CD4-positive, CD25-positive, alpha-beta regulatory T cell (primary cell): ENCODE measurements at places on chromosomes 2 and 18. TPM values are rescaled to one million over a fixed set of nuclear protein-coding genes. Genes with fewer than 3 reads are reported as not detected.

DNA sequence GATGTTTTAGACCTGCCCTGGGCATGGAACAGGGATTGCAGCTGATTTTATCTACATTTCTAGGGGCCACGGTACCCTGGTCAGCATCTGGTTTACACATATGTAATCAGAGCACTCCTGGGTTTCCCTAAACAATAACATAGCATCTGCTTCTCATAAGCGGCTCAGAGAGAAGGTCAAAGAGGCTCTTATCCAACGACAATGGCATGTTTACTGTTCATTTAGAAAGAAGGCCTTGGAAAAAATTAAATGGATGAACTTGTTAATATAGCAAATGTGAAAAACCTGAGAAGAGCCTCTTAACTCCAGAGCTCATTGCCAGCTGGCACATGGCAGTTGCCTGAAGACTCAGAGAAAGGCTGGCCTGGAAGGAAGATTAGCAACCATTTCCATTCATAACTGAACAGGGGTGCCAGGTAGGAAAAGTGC, 202.8 kb upstream of the THUMPD2 start:
- DNase-seq = no peak

DNA sequence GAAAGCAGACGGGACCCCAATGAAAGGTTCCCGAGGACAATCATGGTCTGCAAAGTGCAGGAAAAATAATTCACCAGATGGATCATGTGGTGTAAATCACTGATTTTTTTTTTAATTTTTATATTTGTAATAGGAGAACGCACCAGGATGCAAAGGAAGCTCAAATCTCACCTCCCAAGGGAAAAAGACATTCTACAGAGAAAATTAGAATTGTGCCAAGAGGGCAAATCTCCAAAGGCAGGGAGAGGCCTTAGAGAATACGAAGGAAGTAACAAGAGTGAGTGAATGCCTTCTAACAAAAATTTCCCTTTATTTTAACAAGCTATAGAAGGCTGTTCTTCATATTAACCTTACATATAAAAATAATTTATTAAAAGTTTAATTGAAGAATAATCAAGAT, 90.9 kb downstream of the ANKRD44 start:
- DNase-seq = no peak

DNA sequence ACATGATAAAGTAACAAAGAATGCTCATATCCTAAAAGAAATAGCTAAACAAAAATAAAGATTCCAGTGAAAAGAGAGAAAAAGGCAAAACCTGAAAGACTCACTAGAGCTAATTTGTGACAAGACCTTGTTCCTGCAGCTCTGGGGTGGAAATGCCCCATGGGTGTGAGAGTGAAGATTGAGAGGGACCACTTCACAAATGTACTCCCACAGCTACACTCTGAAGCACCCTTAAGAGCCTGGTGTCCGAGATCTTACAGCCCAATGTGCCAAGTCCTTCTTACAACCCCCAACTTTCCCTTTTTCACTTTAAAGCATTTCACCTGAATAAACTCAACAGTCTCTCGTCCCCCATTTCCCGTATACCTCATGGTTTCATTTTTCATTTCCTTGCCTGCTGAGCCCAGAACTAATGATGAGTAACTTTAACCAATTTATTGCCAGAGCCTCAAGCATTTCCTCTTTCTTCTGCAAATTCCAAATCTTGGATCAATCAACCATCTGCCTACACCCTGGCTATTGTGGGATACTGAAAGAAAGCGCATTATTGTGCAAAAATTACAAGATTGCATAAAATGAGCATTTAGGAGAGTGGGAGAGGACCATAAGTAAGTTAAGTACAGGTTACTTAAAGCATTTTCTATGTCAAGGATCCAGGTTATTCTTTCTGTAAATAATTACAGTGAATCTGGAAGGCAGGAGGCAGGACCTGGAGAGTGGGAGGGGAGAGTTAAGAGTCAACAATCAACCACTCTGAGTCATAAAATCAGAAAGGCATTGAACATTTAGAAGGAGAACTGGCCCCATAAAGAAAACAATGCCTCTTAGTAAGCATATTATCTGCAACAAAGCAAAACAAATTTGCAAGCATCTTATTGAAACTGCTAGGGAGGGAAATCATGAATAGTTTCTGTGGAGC, 804.4 kb upstream of the CELF4 start:
- no peak for DNase-seq

DNA sequence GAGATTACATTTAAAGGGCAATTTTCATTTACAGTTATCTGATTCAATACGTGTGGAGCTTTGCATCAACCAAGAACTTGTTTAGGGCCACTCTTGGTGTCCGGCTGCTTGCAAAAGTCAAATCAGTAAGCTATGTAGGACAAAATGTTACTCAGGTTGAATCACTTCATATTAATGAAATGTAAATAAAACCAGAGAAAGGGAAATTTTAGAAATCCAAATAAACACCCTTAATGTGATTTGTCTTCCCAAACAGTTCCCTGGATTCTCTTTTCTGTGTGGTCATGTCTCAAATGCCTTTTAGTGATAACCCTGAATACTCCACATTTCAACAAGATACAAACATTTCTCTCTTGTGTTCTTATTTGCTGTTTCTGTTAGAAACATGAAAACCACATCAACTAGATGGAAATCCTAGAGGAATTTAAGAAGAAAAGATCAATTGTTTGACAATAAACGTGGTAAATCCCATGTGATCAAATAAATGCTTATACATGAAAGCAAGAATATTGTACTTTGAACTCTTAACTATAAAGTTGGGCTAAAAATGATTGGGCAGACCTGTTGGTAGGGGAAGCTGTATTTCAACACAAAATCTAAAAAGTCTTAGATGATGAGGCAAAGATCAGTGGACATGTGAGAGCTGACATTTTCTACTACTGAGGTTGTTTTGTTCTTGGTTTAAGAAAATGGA, 101.3 kb downstream of the CDC42EP3 start:
- DNase-seq = no peak

GRCh38 chr18:50653402-50654093, 93.7 kb downstream of the MAPK4 start:
- DNase-seq = no peak

DNA sequence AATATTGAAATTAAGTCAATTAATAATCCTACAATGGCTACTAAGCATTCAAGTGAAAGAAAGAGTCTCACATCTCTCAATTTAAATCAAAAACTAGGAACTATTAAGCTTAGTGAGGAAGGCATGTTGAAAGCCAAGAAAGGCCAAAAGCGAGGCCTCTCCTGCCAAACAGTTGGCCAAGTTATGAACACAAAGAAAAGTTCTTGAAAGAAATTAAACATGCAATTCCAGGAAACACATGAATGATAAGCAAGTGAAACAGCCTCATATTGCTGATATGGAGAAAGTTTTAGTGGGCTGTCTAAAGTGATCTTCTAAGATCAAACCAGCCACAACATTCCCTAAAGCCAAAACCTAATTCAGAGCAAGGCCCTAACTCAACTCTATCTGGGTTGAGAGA, 11.8 kb downstream of the RDH14 start:
- no peak for DNase-seq

DNA sequence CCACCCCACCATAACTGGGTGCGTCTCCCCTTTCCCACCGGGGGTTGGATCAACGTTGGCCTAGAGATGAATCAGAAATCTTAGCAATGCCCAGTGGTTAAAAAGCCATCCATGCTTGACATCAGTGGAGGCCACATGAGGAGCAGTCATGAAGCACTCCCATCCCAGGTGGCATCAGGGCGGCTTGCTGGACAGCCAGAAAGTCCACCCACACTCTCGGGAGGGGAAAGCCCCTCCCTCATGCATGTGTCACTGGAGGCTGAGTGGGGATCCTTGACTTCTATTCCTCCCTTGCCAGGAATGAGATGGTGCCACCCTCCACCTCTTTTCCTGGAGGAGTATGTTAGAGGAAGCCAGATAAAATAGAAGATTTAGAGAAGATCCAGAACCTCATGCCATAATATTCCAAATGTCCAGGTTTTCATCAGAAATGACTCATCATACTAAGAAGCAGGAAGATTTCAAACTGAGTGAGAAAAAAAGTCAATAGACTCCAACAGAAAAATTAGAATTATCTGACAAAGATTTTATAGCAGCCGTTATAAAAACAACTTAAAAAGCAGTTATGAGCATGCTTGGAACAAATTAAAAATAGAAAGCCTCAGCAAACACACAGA, 507.1 kb upstream of the ID2 start:
- DNase-seq = no peak

HOXD13 gene
- total RNA-seq = not detected
